Ascending aorta (tissue), 2 donors: ENCODE measurements at places on chromosomes 7 and 10.

DNA sequence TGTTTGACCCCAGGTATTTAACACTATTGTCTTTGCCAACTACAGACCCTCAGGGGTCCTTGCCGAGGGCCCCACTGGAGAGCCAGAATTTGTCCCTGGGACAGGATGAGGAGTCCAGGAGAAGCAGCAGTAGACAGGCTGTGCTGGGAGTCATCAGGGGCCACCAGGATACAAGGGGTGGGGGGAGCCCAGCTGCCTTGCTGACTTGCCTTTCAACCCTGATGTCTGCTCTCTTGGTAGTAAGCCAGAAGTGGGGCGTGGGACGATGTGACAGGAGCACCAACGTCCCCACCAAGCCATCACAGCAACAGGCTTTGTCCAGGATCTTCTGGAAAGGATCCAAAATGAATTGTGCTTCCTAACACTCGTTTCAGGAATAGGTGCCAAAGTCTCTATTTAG lies 62.4 kb upstream of the CDCA7L start:
- no peaks in the 10 kb centered on the region for H3K36me3 ChIP-seq
- no peak overlapping the region for H3K4me3 ChIP-seq

DNA sequence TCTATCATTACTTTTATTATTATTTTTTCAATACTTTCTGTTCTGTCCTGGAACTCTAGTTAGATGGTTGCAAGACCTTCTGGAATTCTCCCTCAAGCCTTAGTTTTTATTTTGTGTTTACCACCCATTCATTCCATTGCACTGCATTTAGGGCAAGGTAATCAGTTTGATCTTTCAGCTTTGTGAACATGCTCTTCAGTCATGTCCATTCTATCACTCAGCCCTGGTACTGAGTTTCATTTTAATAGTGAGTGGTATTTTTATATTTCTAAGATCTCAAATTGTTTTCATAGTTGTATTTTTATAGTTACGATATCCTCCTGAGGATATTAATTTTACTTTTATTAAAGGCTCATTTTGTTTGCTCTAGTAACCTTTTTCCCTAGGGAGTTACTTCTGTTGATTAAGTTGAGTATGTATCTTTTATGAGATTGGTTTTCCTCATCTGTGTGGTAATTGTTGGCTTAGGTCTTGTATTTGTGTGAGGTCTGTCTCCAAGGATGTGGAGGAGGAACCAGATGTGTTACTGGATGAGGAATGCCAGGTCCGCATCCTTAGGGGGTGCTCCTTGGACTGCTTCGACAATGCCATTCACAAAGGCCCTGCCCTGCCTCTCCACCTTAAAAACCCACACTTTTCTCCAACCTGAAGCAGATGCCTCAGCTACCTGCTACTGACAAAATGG lies 46.7 kb upstream of the RAB18 start:
- no peaks in the 10 kb centered on the region for H3K27me3 ChIP-seq
- no peak overlapping the region for H3K27ac ChIP-seq
- no peak overlapping the region for H3K4me3 ChIP-seq
- H3K36me3 ChIP-seq: no peaks in the 10 kb centered on the region
- no peaks in the 10 kb centered on the region for H3K4me1 ChIP-seq

DNA sequence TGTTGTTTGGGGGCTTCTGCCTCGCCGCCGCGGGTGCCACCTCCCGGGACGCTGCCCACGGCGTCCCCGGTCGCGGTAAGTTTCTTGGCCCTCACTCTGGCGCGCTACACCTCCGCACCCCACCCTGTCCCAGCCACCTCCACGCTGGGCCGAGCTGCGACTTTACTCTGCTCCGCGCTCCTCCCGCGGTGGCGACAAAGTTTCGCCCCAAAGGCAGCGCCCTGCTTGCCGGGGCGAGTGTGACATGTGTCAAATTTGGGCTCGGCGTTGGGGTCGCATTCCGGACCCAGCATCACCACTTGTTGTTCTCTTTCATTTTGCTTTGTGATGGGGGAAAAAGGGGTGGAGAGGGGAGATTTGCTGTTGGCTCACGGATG lies 167.7 kb upstream of the PPP1R3A start:
- H3K36me3 ChIP-seq: no peaks in the 10 kb centered on the region
- DNase-seq: no peak
- H3K27ac ChIP-seq: peak overlapping the region; percentile 91
- no peaks in the 10 kb centered on the region for H3K4me1 ChIP-seq
- H3K4me3 ChIP-seq: peak overlapping the region; percentile 89

- no peak overlapping the region for H3K4me3 ChIP-seq
- H3K27me3 ChIP-seq: no peaks in the 10 kb centered on the region
- no peaks in the 10 kb centered on the region for H3K36me3 ChIP-seq
- DNase-seq: no peak
- peaks cover 10% of the 10 kb centered on the region for H3K4me1 ChIP-seq
Measured at GRCh38 chr7:50725774-50726173, 56.9 kb downstream of the GRB10 start.

GRCh38 chr10:35451151-35452016 lies 115.1 kb downstream of the CCNY start:
- H3K4me1 ChIP-seq: peaks cover 12% of the 10 kb centered on the region
- H3K4me3 ChIP-seq: no peak overlapping the region
- no peaks in the 10 kb centered on the region for H3K36me3 ChIP-seq
- H3K27me3 ChIP-seq: no peaks in the 10 kb centered on the region
- no peak for DNase-seq

DNA sequence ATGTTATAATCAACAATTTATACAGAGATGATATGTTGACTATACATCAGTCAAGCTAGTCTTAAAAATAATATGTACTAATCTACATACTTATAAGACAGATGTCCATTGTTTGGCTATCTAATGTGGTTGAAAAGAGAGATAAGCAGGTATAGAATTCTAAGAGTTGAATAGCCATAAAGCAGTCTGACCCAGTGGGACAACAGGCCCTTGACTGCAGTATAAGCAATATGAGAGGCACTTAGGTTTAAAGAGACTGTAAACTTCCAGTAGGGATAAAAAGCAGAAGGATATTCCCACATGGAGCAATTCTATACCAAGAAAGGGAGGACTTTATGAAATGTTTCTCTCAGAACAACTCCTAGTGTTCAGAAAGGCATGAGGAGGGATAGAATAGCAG lies 139.3 kb downstream of the ELAPOR2 start:
- no peaks in the 10 kb centered on the region for H3K27me3 ChIP-seq
- no peaks in the 10 kb centered on the region for H3K36me3 ChIP-seq
- no peak overlapping the region for H3K27ac ChIP-seq
- H3K4me1 ChIP-seq: no peaks in the 10 kb centered on the region

- H3K27me3 ChIP-seq: no peaks in the 10 kb centered on the region
- no peak overlapping the region for H3K4me3 ChIP-seq
- DNase-seq: peak; percentile 35
- no peak overlapping the region for H3K27ac ChIP-seq
- H3K36me3 ChIP-seq: no peaks in the 10 kb centered on the region
- H3K4me1 ChIP-seq: no peaks in the 10 kb centered on the region
Measured at GRCh38 chr7:157619753-157620525, 283.1 kb downstream of the DNAJB6 start.

DNA sequence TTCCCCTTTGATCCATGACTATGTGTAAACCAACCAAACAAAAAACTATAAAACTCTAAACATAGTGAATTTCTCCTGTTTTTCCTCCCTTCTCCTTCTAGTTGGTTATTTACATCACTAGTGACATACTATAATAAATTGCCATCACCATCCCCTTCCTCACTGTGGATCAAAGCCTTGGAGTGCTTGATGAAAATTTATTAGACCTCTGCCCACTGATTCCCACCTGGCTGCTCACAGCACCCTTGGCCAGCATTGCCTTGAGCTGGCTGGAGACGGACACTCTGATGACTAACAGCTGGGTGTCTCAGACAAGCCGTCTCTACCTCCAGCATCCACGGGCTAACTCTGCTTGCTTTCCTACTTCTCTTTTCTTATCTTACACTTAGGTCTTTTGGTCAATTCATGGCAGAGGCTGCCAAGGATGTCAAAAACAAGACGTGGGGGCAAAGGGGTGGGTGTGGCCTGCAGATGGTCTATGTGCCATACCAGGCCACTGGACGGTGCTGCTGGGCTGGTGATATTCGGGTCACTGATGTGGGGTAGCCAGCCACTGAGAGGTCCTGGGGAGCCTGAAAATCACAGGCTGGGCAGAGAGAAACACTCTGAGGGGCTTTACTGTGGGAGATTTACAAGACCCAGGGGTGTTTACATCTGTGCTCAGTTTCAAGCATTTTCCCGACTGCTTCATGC lies 207.8 kb downstream of the TAX1BP1 start:
- no peak overlapping the region for H3K4me3 ChIP-seq
- no peaks in the 10 kb centered on the region for H3K36me3 ChIP-seq
- H3K4me1 ChIP-seq: no peaks in the 10 kb centered on the region
- no peaks in the 10 kb centered on the region for H3K27me3 ChIP-seq
- no peak for DNase-seq

GRCh38 chr7:128968624-128969023 lies 30.9 kb downstream of the IRF5 start:
- no peak overlapping the region for H3K27ac ChIP-seq
- no peaks in the 10 kb centered on the region for H3K27me3 ChIP-seq
- H3K4me1 ChIP-seq: no peaks in the 10 kb centered on the region

DNA sequence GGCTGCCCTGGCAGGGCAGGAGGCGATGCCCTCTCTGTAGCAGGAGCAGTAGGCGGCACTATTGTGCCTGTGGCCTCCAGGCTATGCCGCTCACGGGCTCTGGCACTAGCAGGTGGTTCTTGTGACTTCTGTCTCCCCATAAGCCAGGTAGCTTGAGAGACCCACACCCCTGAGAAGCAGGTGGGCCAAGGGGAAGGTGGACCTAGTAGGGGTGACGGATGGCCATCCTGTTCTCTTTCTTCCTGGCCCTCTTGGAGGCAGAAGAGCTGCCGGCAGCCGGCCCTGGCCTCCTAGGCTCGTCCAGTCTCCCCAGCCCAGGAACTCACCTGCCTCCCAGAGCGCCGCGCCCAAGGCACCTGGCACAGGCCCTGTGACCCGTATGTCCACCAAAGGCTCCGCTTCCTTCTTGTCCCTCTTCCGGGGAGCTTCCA lies 15.4 kb downstream of the MMRN2 start:
- peaks cover 32% of the 10 kb centered on the region for H3K4me1 ChIP-seq
- peak overlapping the region; percentile 39 for H3K4me3 ChIP-seq
- no peak overlapping the region for H3K27ac ChIP-seq
- H3K36me3 ChIP-seq: no peaks in the 10 kb centered on the region

- H3K27me3 ChIP-seq: no peaks in the 10 kb centered on the region
- H3K36me3 ChIP-seq: no peaks in the 10 kb centered on the region
- peaks cover 8% of the 10 kb centered on the region for H3K4me1 ChIP-seq
Measured at GRCh38 chr10:4501306-4501705, 324.7 kb upstream of the AKR1E2 start.

DNA sequence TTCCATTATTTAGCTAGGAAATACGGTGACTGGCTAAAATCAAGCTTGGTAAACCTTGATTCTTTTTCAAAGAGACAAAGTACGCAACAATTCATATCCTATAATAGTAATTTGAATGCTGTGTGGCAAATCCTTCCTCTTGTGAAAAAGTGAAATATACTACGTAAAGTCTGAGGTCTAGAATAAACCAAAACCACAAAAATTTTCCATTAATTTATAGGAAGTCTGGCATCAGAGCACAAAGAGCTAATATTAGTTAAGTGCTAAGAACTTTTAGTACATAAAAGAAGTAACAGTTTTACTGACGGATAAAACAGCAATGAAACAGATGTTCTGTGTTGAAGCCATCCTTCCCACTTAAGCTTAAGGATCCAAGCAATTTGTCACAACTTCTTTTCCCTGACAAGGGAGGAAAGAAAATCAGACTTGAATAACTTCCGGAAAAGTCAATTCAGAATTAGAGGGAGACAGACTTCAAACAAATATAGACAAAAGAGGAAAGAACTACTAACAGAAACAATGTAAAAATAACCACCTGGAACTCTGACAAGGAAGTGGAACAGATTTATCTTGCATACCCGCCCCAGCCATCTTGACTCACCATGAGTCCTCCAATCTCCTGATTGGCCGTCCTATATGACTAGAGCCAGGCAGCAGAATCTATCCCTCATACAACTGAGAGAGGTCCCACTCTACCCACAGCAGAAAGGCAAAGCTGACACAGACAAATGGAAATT lies 34.6 kb downstream of the RHEB start:
- peak overlapping the region; percentile 52 for H3K27ac ChIP-seq
- H3K36me3 ChIP-seq: peaks cover 67% of the 10 kb centered on the region
- no peak for DNase-seq
- H3K27me3 ChIP-seq: no peaks in the 10 kb centered on the region
- H3K4me3 ChIP-seq: no peak overlapping the region
- no peaks in the 10 kb centered on the region for H3K4me1 ChIP-seq

DNA sequence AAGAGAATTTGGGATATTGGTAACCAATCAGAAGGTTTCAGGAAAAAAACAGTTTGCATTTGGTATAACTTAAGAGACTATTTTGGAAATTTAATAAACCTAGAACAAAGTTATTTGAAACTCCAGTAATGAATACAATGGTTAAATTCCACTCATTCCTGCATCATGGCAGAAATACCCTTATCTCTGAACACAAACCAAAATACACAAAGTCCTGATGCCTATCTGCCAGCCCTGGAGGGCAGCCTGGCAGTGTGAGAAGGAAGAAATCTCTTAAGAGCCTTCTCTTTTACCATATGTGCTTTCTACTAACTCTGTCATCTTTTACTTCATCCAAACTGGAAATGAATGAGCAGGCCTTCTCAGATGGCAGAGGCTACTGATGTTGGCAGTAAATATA lies 147.1 kb upstream of the LYZL1 start:
- H3K27me3 ChIP-seq: no peaks in the 10 kb centered on the region
- peak overlapping the region; percentile 8 for H3K27ac ChIP-seq
- no peak for DNase-seq
- H3K4me3 ChIP-seq: no peak overlapping the region

DNA sequence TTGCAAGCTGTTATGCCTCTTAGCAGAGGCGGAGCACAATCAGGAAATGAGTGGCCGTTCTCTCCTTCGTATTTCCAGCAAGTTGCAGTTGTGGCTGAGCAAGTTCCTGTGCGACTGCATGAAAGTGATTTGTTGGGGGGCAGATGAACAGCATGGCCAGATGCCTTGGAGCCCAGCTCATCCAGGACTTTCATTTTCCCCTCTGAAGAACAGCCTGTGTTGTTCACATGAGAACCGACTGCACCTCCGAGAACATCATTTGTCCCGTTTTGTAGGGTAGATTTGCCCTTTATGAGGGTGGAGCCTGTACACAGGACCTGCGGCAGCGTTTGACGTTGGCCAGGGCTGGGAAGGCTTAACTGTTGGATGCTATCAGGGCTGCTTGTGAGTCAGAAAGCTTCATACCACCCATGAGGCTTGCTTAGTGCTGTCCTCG lies 4.4 kb downstream of the BAG3 start:
- peak overlapping the region; percentile 17 for H3K4me3 ChIP-seq
- no peaks in the 10 kb centered on the region for H3K27me3 ChIP-seq
- H3K36me3 ChIP-seq: no peaks in the 10 kb centered on the region
- peaks cover 65% of the 10 kb centered on the region for H3K4me1 ChIP-seq
- peak overlapping the region; percentile 99 for H3K27ac ChIP-seq

- no peaks in the 10 kb centered on the region for H3K4me1 ChIP-seq
- no peak overlapping the region for H3K4me3 ChIP-seq
- no peak overlapping the region for H3K27ac ChIP-seq
- H3K36me3 ChIP-seq: no peaks in the 10 kb centered on the region
Measured at GRCh38 chr10:126434235-126434634, 46.0 kb upstream of the ADAM12 start.
